Hindlimb muscle (tissue), 1 donor: ENCODE measurements at places on chromosomes 11 and 22.

DNA sequence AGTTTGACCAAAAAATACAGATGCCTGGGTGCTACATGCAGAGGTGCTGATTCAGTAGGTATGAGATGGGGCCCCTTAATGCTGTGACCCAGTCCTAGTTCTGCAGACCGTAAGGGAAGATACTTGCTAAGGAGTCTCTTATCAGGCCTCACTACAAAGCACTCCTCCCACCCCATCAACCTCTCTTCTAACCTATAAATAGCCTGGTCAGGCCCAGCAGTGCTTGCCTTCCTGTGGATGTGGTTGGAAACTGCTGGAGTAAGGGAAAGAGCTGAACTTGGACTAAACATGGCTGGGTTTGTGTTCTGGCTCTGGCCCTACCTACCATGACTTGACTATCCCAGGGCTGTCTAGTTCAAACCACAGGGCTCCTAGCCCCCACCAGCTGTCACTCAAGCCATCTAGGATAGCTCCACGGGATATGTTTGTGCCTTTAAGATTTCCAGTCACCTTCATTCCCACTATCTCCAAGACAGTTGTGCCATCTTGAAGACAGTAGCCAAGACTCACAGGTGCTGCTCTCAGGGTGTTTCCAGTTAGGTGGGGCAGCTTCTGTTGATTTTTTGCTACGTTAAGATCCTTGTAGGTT lies 9.5 kb upstream of the DKK3 start:
- no peak for DNase-seq

- no peak for DNase-seq
Observed at GRCh38 chr11:119899997-119900396, 171.0 kb upstream of the NECTIN1 start.

GRCh38 chr22:27952091-27952490 lies 33.0 kb upstream of the PITPNB start:
- no peak for DNase-seq

DNA sequence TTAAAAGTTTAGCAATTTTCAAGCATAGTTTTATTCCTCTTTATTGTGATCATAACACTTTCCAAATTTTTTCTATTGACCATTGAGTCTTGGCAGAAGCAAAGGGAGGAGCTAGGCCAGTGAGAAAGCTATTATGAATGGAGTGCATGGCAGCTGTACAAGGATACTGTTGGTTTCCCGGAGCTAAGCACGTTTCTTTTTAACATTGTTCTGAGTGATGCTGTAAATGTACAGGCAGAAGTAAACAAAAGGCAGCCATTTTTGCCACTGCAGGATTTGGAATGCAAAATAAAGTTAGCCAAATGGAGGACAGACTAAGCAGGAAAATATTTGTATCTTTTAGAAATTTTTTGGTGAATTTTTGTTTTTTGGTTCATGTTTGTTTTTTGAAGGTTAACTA lies 16.2 kb downstream of the CBL start:
- DNase-seq = peak; percentile 34

DNA sequence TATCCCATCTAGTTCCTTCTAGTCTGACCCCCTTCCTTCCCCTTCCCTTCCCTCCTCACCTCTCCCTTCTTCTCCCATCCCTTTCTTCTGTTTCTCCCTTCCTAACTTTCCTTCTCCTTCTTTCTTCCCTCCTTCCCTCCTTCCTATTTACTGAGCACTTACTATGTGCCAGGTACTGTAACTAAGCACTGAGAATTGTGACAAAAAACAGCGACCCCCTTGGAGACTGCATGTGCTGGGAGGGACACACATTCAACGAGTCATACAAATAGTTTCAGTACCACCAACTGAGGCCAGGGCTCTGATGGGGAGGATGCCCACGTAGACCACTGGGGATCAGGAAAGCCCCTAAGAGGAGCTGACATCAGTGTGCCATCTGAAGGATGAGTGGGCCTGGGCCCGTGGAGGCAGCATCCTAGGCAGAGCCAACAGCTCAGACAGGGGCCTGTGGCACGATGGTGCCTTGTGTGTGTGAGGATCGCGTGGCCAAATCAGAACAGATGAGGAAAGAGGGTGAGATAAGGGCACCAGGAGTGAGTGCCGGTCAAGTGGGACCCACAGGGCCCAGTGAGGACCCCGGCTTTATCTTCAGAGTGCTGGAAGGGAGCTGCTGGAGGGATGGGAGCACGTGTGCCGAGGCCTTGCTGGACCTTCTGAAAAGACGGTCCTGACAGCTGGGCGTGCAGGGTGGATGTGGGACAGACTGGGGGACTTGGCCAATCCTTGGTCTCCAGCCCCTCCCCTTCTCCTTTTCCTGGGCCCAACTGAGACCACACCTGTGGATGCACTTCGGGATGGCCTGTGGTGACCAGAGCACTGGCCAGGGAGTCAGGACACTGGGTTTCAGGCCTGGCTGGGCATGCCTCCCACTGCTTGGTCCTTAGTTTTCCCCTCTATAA lies 38.4 kb upstream of the CRYBB3 start:
- no peak for DNase-seq

DNA sequence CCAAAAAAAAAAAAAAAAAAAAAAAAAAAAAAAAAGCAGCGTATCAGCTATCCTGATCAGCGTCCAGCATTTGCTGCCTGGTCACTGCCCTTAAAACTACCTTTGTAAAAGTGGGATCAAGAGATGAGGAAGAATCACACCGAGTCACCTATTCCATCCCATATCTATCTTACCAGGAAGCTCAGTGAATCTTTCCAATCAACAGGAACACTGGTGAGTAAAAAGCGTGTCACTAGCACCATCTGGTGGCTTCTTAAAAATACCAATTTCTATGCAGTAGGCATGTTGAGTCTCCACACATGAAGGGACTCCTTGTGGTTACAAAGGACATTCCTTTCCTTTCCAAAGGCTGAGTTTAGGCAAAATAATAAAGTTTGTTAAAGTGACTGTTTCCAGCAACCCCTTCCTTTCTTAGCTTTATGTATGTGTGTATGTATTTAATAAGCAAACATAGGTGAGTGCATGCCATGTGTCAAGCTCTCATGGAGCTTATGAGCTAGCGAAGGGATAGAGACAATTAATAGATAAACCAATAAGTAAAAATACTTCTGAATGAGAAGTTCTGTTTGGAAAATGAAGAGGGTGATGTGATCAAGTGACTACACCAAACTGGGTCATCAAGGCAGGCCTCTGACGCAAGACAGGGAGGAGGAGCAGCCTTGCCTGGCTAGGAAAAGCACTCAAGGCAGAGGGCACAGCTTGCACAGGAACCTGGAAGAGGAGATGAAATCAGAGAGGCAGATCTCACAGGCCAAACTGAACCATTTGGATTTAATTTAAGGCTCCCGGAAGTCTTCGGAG lies 13.9 kb upstream of the TP53AIP1 start:
- DNase-seq = peak; percentile 78

GRCh38 chr11:107785401-107785800 lies 73.2 kb downstream of the SLC35F2 start:
- no peak for DNase-seq

- peak; percentile 54 for DNase-seq
Observed at GRCh38 chr11:78564490-78565467, 9.9 kb downstream of the NARS2 start.

DNA sequence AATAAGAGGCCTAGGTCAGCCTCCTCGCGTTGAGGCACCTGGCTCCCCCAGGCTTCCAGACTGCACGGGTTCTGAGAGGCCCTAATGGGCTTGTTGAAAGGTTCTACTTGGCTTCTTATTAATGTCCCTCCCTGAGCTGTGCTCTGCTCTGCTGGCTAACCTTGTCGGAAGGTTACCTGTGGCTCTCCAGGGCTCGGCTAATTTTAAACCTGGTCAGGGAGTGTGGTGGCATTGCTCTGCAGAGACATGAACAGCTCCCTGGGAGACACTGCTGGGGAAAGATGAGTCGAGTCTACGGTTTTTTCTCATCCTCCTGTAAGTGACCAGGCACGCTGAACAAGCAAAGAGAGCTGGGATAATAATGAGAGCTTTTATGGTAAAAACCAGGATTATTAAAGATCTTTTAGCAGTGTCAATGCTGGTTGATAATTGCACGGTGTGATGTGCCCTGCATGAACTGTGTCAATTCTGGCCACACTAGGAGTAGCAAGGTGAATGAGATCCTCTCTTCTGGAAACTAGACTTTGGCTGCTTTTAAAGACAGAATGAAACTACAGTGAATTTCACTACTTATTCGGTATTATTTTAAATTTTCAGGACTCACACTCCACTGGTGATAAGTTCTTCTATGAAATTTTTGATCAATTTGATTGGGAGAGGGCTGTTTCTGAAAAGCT lies 70.7 kb downstream of the TEAD1 start:
- no peak for DNase-seq

DNA sequence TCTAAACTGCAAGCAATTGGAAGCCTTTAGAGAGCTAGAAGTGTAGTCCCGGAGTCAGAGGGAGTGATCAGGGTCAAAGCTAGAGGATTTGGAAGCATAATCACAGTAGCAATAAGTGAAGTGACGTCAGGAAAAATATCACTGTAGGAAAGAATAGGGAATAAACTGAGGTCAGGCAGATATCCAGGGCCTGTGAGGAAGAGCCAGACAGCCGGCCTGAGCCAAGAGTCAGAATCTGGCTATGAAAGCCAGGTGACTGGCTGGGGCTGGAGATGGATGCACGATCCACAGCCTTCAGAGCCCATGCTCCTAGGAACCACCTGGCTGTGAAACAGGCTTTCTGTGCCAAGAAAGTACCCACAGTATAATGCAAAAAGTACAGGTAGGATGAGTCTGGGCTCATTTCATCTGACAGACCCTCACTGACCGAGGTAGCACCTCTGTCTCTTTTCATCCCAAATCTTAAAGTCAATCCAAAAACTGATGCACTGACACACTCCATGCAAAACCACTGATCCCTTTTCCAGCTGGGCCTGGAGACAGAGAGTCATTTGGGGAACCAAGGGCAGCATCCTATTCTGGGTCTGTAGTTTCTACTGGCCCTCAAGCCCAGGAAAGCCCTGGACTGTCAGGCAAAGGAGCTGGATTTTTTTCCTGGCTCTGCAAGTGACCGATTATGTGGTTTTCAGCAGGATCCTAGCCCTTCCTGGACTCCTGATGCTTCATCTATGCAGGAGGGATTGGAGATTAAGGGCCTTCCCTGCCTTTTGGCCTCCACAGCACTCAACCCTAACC lies 21.3 kb downstream of the TRIM66 start:
- peak; percentile 45 for DNase-seq

DNA sequence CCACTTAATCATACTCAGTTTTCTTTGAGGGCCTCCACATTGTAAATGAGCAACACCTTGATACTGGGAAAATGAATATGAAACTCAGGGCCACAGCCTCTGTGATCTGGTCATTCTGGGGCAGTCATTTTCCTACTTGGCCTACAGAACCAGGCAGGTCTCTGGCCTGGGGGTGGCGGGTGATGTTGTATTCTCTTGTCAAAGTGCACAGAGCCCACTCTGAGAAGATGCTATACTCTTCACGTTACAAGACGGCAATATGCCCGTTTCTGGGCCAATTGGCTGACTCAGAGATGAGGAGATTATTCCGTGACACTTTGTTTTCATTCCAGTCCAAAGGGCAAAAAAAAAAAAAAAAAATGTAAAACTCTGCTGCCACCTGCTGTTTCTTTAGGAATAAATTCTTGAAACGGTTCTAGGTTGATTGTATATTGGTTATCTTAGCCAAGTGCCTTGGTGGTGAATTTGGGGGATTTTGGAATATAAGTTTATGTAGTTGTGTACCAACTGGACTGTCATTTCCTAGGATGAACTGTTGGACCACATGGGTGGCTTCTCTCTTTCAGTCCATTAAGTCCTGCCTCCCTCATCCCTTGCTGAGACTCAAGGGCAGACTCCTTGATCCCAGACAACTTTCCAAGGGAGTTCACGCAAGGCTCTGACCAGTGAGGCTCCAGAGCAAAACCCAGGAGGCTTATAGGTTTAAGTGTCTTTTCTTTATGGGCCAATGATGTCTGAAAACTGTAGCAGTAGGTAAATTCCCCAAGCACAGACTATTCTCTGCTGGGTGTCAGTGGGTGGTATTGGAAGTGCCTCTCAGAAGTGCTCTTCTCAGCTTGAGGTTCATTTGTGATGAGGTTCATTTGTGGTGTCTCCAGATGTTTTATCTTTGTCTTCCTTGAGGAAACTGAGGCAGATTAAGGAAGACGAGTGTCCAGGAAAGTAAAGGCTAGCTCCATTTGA lies 18.2 kb downstream of the ADM start:
- peak; percentile 83 for DNase-seq
